Fibroblast of skin of right quadriceps (primary cell): ENCODE measurements at places on chromosomes 3 and 15.

- peak; percentile 72 for DNase-seq
These were observed 16.0 kb upstream of the EID1 start for GRCh38 chr15:48861813-48862431.

GRCh38 chr3:66597308-66597863 is 96.6 kb upstream of the LRIG1 start:
- no peak for DNase-seq

- no peak for DNase-seq
These were observed 7.2 kb downstream of the CLPX start for GRCh38 chr15:65177901-65178300.

DNA sequence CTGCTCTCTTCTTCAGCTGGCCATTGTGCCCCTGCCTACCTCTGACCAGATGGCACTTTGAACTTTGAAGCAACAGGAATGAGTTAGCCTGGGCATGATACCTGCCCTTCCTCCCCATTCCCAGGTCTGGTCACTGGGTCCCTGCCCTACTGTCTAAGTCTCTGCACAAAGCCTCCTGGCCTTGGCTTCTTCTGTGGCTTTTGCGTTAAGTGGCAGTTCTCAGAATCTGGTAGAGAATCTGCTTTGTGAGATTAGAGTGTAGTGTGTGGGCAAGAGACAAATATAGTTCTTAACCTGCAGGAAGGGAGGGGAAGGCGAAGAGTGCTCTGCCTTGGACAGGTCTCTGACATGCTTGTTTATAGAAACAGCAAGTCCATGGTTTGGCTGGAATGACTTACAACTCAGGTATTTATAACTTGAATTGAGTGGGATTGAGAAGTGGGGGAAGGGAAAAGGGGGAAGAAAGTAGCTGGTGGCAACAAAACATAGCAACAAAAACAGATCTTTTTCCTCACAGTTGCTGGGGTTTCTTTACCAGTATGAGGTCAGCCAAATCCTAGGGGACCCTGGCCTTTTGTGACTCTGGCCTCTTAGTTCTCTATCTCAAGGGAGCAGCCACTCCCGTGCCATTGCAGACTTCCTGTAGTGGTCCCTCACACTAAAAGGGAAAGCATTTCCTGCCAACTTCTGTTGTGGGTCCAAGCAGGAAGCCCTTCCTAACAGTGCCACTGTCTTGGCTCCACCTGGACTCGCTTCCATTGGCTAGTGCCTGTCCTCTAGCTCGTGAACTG is 16.7 kb downstream of the MAPKBP1 start:
- DNase-seq = peak; percentile 74

- peak; percentile 51 for DNase-seq
These were observed 611 bp upstream of the BNIP2 start for GRCh38 chr15:59689626-59690236.

GRCh38 chr3:45664578-45664977 is 24.6 kb upstream of the SACM1L start:
- no peak for DNase-seq

GRCh38 chr15:64361259-64361658 is 5.3 kb upstream of the CSNK1G1 start:
- no peak for DNase-seq

- DNase-seq = peak; percentile 68
These were observed 9.4 kb upstream of the EID1 start for GRCh38 chr15:48868536-48868935.

DNA sequence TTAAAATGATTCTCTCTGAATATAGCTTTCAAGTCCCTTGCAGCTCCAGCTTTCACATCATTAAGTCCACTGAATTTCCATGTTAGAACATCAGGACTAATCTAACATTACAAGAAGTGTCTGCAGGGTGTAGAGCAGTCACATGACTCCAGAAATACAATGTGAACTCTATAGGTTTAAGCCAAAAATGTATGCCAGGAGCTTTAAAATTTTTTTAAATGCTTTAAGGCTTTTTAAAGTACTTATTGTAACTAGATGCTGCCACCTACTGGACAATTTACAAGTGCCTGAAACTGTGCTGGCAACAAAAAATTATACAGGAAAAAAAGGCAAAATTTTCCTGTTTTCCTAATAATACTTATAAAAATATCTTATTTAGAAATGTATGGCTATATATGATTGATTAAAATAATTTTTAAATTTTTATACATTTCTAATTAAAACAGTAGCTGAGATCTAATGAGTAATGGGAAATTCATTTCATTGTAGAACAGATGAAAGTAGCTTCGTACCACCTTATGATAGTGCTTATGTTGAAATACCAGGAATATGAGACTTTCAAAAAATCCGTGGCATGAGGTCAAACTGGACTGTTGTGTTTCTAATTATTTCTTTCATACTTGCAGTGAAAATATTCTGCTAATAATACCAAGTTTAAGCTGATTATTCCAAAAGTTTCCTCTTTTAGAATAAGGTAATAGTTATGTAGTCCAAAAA is 25.7 kb downstream of the FSIP1 start:
- DNase-seq = peak; percentile 75

- no peak for DNase-seq
These were observed 79.3 kb downstream of the DNAH12 start for GRCh38 chr3:57464801-57465200.

- DNase-seq = no peak
These were observed 123.6 kb upstream of the CD96 start for GRCh38 chr3:111418391-111418790.
